Hypothalamus (tissue), 51 donors: ENCODE measurements at places on chromosomes 4 and X.

GRCh38 chrX:143115466-143115865 is 89.7 kb downstream of the SPANXN4 start:
- DNase-seq = no peak

- peak; percentile 16 for DNase-seq
Observed at GRCh38 chr4:153221783-153222706, 17.8 kb downstream of the TRIM2 start.

GRCh38 chr4:154626793-154627484 is 14.5 kb upstream of the FGG start:
- DNase-seq = peak; percentile 7

- DNase-seq = no peak
Observed at GRCh38 chr4:87524456-87524855, 4.7 kb downstream of the SPARCL1 start.

DNA sequence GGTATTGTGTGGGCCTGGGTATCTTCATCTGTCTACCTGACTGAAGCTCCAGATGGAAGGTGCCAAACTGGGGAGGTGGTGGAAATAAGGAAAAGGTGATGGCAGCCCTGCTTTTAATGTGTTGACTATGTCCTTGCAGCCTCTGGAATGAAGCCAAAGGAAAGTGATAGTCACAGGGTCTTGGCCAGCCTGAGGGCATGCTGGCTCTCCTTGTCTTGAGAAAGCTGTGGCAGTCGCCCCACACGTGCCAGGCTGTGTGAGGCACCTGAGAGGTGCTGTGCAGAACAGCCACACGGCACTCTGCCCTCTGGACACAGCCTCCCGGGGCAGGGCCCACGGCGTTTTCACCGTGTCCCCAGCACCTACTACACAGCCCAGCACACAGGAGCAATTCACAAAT is 77.6 kb downstream of the NAT8L start:
- no peak for DNase-seq

DNA sequence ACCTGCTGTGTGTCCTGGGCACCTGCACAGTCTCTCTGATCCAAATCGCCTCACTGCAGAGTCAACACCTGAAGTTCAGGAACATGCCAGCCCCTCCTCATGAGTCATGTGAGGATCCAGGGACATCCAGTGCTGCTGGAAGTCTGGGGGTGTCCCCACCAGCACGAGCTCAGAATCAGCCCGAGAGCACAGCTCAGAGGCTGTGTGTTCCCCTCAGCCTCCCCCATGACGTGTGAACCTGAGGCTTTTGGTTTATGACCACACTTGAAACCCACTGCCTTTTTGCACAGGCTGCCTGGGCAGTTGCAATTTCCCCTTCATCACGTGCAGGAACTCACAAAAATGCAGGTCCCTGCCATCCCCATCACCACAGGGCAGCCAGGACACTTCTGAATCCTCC is 47.1 kb downstream of the PPP2R2C start:
- DNase-seq = no peak

- DNase-seq = no peak
Observed at GRCh38 chrX:46642145-46642544, 68.6 kb downstream of the CHST7 start.

- no peak for DNase-seq
Observed at GRCh38 chrX:120271218-120271617, 20.6 kb downstream of the ZBTB33 start.

DNA sequence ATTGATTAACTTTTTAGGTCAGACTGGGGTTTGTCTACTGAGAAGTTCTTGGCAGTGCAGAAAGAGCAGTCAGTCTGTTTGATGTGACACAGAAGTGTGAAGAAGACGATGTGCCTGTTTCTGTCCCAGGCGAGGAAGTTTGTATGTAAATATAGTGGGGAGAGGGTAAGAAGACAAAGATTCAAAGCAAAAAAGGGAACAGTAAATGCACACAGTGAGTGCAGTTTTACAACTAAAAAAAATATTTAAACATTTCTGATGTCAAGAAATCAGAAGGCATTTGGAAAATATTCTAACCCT is 264.9 kb downstream of the RAPGEF2 start:
- DNase-seq = no peak

DNA sequence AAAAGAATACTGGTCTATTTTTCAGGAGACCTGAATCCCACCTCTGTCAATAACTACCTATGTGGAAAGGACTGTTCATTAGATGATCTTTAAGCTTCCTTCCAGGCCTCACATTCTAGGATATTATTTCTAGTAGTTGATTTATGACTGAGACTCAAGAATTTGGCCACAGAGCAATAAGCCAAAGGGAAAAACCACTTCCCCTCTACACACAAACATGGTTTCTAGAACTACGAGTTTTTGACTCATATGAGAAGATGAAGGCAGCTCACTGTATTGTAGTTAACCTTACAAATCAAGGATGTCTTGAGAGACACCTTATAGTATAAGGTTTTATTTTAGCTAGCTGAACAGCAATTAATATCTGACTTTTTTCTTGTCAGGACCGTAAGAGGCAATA is 36.9 kb upstream of the GDPD2 start:
- no peak for DNase-seq

DNA sequence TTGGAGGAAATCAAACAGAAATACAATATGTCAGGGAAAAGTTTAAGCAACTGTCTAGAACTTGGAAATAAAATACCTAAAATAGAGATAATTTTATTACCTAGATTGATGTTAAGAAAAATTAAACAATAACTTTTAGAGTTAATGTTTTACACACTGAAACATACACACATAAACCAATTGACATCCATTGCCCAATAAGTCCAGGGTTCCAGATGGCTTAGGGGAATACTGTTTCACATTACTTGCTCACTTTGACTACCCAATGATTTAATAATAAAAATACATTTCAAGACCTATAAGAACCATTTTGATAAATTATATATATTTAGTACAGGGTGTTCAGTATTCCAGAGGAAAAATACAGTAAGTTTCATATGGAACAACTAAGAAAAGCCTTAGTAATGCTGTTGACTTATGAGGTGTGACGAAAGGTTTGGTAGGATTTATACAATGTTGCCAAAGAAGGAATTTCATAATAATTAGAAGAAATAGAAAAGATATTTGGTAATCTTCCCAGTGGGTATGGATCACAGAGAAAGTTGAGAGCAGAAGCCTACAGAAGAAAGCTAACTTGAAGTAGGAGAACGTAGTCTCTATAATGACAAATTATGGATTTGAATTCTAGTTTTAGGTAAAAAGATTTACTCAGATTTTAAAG is 23.0 kb upstream of the UGT2B4 start:
- no peak for DNase-seq

- DNase-seq = no peak
Observed at GRCh38 chr4:176534566-176534965, 214.8 kb downstream of the SPCS3 start.
